ENCODE measurements at places on chromosomes 7 and 10. TPM values are rescaled to one million over a fixed set of nuclear protein-coding genes. Genes with fewer than 3 reads are reported as not detected.

Gene A1CF
- not detected for total RNA-seq

Gene GJC3
- not detected for total RNA-seq

Gene LBX1
- total RNA-seq, result not detected

Gene FOXK1
- total RNA-seq, result 33.6 TPM

Gene MYL7
- not detected for total RNA-seq

Gene FAM237B
- 0.22 TPM for total RNA-seq

Gene CXCL12
- 16.2 TPM for total RNA-seq

Gene TBX20
- total RNA-seq, result not detected

Gene TMEM26
- 0.50 TPM for total RNA-seq

Gene ITPRID1
- total RNA-seq, result not detected

Gene HOXA11
- total RNA-seq, result 12.4 TPM
